ENCODE measurements at places on chromosomes 6 and 20.

DNA sequence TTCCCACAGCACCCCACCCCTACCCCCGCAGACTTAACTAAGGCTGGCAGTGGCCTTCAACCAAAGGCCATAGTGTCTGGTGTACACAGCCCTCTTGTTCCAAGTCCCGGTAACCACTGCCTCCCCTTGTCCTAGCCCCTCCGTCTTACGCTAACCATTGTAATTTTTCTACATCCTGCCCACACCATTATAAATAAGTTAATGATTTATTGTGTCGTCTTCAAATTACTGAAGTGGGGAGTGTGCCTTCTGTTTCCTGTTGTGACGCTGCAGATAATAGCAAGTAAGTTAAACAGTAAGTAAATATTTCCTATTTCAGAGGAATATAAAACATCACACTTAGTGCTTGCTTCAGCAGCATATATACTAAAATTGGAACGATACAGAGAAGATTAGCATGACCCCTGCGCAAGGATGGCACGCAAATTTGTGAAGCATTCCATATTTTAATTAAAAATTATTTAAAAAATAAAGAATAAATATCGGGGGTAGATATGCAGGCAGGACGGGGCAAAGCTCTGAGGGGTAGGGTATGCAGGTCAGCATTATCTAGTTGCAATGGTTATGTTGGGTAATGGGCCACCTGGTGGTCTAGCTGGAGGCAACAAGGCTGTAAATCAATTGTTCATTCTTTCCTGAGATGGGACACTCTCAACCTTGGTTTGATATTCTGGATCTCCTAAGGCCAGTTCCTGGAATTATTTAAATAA, 15.1 kb downstream of the SRSF6 start:
- DNase-seq = no peak

- DNase-seq = no peak
Measured at GRCh38 chr20:50655311-50655880, 35.9 kb downstream of the RIPOR3 start.

DNA sequence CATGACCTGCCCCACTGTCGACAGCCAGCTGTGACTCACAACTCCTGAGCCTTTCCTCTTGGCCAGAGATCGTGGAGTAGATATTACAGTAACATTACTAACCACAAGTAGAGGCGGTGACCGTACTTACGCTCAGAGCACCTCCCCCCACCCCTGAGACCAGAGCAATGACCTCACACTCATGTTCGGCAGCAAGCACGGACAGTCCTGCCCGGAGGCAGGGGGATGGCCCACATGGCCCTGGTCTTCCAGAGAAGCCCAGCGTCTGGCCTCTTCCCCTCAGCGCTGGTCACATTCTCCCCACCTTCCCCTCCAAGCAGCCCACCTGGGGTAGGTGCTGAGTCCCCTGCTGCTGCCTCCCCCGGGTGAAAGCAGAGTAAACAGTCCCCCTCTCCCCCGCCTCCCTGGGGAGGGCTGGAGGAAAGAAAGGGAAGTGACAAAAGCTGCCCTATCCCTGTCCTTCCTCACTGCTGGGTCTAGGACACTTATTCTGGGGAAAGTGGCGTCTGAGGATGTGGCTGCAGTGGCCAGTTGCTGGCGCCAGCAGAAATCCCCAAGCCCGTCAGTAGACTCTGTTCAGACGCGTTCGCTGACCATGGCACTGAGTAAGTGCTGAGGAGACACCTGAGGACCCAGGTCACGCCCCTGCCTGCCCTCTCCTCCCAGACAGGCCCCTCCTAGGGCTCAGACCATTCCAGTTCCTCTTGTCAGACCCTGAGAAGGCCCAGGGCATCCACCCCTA, 68.5 kb downstream of the MRPL14 start:
- DNase-seq = no peak

DNA sequence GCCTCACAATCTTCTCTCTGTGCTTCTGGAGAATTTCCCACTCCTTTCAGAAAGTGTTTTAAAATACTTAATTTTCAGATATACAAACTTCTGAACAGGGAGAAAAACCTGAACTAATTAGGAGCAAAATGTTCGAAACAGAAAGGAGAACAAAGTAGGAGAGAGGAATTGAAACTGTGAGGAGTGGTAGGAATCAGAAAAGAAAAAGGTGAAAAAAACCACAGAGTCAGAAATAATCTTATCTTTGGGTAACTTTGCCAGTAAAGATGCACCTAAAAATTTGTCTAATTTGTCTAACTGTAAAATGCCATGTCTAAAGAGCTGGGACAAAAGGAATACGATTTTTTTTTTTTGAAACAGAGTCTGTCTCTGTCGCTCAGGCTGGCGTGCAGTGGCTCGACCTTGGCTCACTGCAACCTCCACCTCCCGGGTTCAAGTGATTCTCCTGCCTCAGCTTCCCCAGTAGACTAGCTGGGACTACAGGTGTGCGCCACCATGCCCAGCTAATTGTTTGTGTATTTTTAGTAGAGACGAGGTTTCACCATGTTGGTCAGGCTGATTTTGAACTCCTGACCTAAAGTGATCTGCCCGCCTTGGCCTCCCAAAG, 4.7 kb upstream of the RIPOR2 start:
- DNase-seq = no peak

DNA sequence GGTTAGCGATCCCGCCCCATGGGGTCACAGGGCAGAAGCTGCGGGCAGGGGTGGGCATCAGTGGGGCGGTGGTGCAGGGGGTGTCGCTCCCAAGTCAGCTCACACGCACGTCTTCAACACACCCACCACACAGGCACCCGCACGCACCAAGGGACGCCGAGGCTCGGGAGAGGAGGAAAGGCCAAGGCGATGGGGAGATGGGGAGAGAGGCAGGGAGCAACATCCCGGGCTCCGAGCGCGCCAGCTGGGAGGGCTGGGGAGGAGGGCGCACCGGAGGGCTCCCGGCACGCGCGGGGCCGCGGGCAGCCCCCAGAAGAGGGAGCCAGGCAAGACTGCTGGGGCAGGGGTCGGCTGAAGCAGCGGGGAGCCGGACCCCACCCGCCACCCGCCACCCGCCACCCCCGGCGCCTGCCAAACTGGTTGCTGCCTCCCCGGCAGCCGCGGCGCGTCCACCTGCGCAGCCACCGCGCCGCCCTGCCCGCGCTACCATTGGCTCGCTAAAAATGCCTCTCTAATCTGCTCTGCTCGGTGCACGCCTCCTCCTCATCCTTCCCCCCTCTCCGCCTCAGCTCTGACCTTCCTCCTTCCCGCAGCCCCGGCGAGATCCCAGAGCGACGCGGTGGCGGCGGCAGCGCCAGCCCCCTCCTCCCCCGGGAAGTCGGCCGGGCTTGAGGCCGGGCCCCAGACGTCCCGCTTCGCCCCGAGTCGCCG, at the start of gene PACSIN1:
PACSIN1 (plus strand) TSS at position 546 of the 711 bp plus-strand sequence. CDS start 60,230 bp downstream, outside the sequence.
- peak; percentile 90 for DNase-seq

DNA sequence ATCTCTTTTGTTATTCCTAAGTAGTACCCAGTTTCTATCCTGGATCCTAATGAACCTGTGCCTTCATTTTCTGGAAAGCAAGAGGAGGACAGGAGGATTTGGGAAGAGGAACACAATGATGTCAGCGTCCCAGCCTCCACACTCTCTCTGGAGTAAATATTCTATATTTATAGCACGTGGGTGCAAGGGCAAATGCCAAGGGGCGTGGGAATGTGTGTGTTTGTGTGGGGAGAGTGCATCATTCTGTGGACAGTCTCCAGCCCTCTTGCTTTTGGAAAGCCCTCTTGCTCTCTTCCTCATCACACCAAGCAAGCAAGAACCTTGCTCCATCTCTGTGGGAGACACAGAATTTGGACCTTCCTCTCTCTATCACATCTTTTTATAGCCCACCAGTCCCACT, 103.2 kb upstream of the EMILIN3 start:
- DNase-seq = no peak

DNA sequence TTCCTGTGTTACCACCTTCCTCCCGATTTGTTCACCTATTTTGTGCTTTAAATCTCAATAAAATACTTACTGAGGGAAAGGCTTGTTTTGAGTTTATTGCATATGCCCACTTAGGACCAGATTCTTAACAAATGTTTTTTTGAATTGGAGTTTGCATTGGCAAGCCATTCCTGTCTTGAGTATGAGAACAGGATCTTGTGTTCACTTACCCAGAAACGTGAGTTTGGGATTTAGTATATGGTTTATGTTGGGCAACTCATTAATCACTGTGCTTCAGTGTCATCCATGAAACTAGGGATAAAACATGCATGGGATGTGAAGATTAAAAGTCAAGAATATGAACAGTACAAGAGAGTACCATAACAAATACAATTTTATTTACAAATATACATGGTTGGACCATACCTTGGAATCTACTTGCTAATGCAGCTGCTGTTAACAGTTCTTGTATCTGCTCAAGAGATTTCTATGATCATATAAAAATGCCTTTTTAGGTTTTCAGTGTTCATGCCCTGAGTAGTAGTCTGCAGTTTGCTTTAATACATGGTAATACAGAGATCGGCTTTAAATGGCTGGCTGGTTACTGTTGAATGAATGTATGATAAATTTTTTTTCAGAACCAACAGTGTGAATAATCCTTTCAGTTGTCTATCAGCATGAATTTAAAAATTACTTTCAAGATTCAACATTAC, 6.0 kb downstream of the SRSF6 start:
- DNase-seq = no peak

DNA sequence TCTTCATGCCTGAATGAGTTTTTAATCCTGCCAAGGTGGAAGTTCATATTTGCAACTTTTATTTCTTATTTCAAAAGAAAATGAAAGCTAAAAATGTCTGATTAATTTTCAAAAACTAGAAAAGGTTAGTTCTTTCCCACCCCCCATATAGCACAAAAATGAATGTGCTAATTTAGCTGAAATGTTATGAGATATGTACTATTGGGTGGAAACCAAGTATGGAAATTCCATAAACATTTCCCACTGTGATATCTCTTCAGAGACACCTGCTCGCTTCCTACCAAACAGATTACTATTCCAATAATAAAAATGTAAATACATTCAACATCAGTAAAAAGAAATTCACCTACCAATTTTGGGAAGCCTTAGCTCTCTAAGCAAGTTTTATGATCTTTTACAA, 678.6 kb upstream of the ID4 start:
- DNase-seq = no peak

- no peak for DNase-seq
Measured at GRCh38 chr6:91305755-91306154, 718.9 kb upstream of the MAP3K7 start.

DNA sequence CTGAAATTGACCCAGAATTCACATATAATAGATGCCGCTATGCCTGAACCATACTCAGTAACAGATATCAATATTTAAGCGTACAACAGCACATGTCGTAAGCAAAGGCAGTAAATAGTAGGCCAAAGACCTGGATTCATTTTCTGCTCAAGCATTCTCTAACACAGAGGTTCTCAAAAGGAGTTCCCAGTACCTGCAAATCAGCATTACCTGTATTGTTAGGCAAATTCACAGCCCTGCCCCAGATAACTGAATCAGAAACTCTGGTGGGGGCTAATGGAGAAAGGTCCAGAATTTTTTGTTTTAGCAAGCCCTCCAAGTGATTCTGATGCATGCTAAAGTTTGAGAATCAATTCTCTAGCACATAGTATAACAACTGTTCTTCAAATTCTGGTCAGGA, 36.0 kb downstream of the RSPO3 start:
- DNase-seq = no peak

DNA sequence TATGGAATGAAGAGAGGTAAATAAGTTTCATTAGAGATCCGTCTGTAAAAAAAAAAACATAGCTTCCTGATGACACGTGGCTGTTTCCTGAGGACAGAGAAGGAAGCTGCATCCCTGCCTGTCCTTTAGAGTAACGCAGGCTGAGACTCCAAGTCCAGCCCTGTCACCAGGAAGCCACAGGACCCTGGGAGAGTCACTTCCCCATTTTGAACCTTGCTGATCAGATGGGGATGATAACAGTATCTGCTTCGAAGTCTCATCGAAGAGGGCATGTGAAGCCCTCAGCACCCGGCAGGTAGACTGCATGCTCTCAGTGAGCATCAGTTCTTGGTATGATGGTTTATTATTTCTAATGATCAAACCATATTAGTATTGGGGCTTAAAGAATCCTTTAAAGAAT, 139.1 kb upstream of the KCNG1 start:
- no peak for DNase-seq
